ENCODE measurements at places on chromosomes 5 and 9.

DNA sequence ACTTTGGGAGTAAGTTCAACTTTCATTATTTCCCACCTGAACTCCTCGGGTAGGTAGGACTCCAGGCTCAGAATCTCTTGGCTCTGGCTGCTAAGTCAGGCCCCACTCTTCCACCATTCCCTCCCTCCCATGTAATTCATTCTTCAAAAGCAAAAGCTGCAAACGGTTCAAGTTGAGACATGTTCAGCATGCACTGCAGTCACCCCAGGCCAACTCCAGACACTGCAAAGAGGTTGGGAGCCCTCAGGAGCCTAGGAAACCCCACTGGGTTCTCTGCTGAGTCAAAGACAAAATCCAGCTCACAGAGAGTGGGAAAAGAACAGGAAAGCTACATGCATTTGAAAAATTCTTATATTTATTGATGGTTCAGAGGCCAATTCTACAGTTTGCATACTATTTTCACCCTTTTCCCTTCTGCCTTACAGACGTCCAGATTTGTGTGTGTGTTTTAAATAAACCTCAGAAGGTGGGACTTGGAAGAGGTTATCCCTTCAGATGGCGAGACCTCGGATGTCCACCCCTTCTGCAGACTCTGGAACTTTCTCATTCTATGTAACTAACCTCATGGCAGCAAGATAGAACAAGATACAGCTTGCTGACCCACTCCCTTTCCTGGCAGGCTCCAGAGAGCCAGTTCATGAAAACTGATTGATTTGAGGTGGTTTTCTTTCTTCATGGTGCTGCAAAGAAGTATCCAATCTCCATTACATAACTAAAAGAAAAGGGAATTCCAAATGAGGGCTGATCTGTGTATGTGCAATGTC is 65.7 kb upstream of the EQTN start:
- no peak for DNase-seq

DNA sequence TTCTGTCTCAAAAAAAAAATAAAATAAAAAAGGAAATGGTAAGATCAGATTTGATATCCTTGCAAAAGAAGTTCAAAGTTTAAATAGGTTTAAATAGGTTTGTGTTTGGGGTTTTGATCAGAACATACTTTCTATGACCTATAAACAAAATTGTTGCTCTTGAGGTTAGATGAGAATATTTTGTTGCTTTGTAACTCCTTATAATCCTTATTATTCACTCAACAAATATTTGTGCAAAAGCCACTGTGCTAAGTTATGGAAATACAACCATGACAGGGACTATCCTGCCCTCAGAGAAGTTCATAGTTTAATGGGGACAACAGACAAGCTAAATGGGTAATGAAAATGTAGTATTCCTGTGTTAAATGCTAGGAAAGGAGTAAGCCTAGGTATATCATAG is 71.5 kb downstream of the INVS start:
- DNase-seq, result no peak

DNA sequence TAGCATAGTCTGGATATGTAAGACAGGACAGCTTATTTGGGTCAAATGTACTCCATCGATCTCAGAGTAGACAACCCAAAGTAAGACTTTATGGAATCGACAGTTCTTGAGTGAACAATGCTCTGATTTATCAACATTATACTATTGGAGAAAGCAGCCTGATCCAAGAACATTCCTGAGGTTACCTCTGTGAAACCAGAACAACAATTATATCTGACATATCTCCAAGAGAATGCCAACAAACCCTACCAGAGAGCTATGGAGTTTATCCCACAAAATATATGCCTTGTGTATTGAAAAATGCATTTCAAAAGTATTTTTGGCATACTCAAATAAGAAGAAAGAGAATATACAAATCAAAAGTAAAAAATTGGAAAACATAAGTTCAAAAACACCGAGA is 1985.9 kb downstream of the EFNA5 start:
- DNase-seq, result no peak

- DNase-seq, result peak; percentile 52
Observed at GRCh38 chr5:160315968-160316367, 3.6 kb upstream of the CCNJL start.

- no peak for DNase-seq
Observed at GRCh38 chr5:33981408-33982162, 2.9 kb downstream of the SLC45A2 start.

GRCh38 chr9:112078432-112078831 is 96.7 kb downstream of the SUSD1 start:
- no peak for DNase-seq

DNA sequence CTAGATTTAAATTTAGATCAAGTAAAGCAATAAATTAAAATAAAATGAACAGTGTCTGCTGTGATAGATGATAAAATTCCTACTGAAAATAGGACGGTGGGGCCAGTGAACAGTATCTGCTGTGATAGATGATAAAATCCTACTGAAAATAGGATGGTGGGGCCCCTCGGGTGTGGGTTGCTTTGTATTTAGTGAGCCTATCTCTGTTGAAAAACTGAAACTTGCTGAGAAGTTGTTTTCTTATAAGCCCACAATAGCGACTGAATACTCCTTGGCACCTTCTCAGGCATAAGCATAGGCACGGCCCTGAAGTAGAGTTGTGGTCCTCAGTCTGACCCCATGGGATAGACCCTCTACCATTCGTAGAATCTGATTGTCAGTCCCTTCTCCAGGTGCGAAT is 5.7 kb downstream of the SDHA start:
- no peak for DNase-seq

DNA sequence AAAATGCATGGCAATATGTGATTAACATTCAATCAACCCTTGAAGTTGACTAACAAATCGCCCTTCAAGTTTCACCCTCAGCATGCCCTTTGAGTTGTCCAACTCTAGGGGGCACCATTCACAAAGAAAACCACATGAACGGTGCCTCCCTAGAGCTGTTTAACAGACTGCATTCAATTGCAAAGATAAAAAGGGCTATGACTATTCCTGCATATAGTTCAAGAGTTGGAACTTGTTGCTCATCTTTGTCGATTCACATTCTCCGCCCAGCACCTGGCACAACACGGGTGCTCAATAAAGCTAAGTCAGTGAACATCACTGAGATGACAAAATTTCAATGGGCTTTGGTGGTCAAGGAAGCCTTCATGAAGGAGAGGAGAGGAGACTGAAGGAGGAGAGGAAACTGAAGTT is 69.6 kb upstream of the SLC30A5 start:
- DNase-seq, result peak; percentile 57

- DNase-seq, result no peak
Observed at GRCh38 chr5:109826426-109826825, 136.7 kb downstream of the MAN2A1 start.

GRCh38 chr5:176144508-176144907 is 93.7 kb upstream of the SIMC1 start:
- peak; percentile 68 for DNase-seq

- DNase-seq, result no peak
Observed at GRCh38 chr5:180142021-180142765, 66.8 kb downstream of the RASGEF1C start.

- peak; percentile 45 for DNase-seq
Observed at GRCh38 chr5:142316051-142316450, 8.8 kb downstream of the SPRY4 start.

DNA sequence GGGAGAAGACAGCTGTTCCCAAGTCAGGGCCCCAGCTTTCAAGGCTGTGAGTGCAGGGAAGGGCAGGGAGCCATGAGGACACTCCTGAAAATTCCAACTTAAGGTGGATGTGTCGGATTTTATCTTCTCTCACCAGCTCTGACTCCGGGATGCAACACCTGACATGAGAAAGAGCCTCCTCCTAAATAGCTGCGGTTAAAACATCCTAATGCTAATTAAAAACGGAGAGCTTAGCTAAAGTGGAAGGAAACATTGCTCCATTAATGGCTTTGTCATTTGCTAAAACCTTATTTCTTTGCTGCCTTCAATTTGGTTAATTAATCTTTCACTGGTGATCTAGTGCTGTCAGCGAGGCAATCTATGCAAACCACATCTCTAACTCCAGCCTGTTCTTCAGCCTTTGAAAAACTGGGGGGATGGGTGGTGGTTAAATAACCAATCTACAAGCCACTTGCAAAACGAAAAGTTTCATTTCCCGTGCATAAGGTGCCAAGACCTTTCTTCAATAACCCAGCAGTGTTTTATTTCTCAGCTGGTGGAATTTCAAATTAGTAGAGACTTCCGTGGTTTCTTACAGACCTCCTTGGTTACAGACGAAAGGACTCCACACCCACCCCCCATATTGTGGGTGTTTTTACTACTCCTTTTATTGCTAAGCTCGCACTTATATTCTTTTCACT is 379.6 kb downstream of the MLLT3 start:
- no peak for DNase-seq

DNA sequence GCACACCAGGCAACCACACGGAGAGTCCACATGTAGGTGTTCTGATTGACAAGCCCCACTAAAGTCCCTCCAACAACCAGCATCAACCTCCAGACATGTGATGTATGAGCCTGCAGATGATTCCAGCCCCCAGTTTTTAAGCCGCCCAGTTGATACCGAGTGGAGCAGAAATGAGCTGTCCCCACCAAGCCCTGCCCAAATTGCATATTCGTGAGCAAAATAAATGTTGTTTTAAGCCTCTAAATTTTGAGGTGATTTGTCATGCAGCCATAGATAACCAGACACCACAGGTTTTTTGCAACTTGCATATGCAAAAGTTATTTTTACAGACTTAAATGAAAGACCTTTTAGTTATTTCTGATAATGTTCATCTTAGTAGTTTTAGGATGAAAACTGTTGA is 187.7 kb downstream of the PIK3R1 start:
- DNase-seq, result no peak

DNA sequence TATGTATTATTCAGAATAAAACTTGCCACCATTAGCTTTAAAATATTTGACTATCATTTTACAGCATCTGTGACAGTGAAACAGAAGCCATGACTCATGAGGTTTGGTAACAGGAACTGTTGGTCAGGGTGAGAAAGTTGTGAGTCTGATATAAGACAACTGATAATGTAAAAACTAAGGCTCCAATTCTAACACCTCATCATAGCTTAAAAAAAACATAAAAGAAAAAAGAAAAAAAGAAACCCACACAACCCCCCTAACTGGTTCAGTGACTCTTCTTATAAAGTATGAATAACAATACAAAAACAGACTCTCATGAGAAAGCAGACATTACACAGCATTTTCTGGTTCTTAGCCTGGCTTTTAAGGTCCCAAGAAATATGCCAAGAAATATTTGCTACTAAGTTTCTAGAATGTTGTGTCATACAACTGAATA is 85.8 kb downstream of the MRPS27 start:
- no peak for DNase-seq

GRCh38 chr5:27015758-27016157 is 22.6 kb downstream of the CDH9 start:
- DNase-seq, result peak; percentile 52

DNA sequence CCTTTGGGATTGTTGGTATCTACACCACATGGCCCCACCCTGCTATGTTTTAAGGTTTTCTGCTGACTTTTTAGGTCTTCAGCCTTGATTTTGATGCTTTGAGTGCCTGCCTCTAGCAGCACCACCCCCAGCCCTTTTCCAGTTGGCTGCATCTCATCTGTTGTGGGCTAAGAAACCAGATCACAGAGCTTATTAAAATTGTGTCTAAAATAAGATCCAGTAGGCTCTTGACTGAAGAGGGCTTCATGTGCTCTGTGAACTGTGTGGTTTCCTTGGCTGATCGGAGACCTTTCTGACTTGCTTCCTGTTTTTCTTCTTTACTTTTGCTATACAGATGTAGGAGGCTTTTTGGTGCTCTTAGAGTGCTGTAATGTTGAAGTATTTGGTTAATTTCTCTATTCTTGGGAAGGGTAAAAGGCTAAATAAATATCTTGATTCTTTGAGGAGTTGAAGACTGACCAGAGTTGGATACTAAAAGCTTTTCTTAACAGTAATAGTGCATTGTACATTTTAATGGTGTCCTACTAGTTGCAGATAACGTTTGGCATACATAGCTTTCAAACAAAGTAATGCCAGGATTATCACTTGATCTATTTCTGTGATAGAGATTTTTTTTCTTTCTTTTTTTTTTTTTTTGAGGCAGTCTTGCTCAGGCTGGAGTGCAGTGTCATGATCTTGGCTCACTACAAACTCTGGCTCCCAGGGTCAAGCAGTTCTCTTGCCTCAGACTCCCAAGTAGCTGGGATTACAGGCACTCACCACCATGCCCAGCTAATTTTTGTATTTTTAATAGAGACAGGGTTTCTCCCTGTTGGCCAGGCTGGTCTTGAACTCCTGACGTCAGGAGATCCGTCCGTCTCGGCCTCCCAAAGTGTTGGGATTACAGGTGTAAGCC is 4.5 kb downstream of the UBE2D2 start:
- no peak for DNase-seq

GRCh38 chr5:110441035-110441434 is 285.4 kb downstream of the TMEM232 start:
- no peak for DNase-seq

DNA sequence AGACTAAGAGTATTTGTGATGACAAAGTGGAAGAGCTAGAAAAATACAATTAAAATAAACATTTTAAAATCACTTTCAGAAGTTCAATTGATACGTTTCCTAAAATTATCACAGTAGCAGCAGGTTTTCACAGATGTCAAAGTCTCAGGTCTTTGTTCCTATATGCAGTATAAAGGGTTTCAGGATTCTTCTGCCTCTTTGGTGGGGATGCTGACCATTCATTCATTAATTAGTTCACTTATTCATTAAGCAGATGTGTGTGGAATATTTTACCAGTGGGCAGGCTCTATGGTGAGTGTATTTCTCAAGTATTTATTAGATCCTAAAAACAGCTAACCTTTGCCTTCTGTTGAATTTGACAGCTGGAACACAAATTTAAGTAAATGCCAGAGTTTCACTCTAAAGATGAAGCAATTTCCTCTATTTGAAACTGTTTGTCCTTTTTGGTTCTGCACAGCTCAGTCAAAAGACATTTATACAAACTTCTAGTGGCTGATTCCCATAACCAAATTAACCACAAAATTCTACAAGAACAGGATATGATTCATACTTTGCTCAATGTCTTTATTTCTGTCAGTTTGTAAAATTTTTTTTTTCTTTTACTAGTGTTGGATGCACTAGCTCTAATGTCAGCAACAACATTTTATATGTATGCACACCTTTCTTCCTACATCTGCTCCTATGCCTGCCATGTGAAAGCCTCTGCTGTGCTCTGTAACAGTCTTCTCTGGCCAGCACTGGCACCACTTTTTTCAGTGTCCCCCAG is 75.9 kb upstream of the PRR16 start:
- no peak for DNase-seq

DNA sequence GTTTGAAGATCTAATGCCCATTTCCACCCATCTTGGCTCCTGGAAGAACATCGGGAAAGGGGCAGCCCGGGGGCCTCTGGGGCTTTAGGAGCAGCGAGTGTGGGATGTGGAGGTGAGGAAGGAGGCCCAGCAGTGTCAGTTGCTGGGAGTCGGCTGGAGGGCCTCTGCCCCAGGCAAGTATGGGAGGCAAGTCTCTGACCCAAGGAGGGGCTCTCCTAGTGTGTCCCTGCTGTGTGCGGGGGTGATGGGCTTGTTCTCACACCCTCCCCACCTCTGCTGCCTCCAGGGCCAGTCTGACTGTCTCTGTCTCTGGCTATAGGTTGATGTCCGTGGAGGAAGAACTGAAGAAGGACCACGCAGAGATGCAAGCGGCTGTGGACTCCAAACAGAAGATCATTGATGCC is 129.7 kb downstream of the DAB2IP start:
- DNase-seq, result no peak

GRCh38 chr5:131000289-131000688 is 164.8 kb downstream of the HINT1 start:
- DNase-seq, result no peak

GRCh38 chr5:176629853-176630680 is at the start of the genes EIF4E1B and SNCB:
TSS of gene EIF4E1B (plus strand) at chr5:176630675. CDS start at chr5:176642788, 12,113 bp downstream.
TSS of gene SNCB (minus strand) at chr5:176630534. CDS start at chr5:176629654, 880 bp downstream.
- peak; percentile 23 for DNase-seq

- no peak for DNase-seq
Observed at GRCh38 chr5:14504816-14505215, 76.8 kb upstream of the OTULINL start.

GRCh38 chr5:132102944-132103331 is 29.3 kb downstream of the CSF2 start:
- DNase-seq, result no peak
